ENCODE measurements at places on chromosomes 4 and X.
A peak's percentile ranks its signal among the peaks of the same experiment; 100 is the strongest.

- DNase-seq = peak; percentile 44
Observed at GRCh38 chrX:153765138-153766079, 1.4 kb downstream of the PLXNB3 start.

GRCh38 chr4:172844556-172844955 is 324.1 kb upstream of the GALNT7 start:
- DNase-seq = no peak

DNA sequence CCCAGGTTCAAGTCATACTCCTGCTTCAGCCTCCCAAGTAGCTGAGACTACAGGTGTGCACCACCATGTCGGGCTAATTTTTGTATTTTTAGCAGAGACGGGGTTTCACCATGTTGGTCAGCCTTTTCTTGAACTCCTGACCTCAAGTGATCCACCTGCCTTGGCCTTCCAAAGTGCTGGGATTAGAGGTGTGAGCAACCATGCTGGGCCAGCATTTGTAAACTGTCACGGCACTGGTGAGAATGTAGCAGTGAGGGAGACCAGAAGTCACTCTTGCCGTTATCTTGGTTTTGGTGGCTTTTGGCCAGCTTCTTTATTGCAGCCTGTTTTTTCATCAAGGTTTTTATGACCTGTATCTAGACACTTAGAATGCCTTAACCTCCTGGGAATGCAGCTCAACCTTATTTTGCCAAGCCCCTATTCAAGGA is 22.4 kb downstream of the PCDH18 start:
- DNase-seq = peak; percentile 19

- DNase-seq = no peak
Observed at GRCh38 chr4:175419236-175419718, 392.8 kb downstream of the GPM6A start.

- no peak for DNase-seq
Observed at GRCh38 chr4:40065010-40065409, 8.4 kb downstream of the N4BP2 start.

DNA sequence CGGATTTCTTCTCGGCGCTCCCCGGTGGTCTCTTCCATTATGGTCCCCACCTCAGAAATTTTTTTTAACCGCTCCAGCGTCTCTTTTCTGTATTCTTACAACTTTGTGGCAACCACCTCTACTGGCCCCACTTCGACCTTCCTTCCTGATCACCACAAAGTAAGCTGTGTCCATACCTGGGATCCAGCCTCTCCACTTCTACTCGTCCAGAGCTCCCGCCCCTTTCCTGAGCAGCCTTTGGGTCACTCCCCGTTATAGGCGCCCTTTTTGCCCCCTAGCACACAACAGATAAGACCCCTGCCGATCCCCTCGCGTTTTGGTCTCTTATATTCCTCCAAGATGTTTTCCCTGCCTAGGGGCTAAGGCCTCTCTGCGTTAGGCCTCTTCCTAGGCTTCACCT is 557 bp downstream of the PIGG start:
- peak; percentile 24 for DNase-seq

GRCh38 chr4:68079928-68080327 is 49.7 kb downstream of the TMPRSS11F start:
- no peak for DNase-seq

GRCh38 chr4:72391281-72391680 is 177.7 kb downstream of the ADAMTS3 start:
- no peak for DNase-seq

- DNase-seq = peak; percentile 77
Observed at GRCh38 chrX:133838761-133839676, 146.4 kb downstream of the GPC3 start.

- DNase-seq = no peak
Observed at GRCh38 chr4:94676970-94677369, 80.8 kb upstream of the BMPR1B start.

DNA sequence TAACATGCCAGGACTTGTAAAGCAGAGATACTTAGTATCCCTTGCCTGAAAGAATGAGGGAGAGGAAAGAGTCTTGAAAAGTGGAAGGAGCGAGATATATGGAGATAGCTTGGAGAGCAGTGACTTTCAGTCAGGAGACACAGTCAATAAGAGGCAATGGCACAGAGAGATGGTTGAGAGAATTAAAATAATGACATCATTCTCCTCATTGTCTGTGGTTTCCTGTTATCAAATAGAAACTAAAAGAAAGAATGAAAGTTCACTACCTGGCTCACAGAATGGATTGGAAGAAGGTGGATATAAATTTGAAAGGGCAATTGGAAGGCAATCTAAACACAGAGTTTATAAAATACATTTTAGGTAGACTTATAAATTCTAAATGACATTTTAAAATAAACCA is 760.2 kb upstream of the AADAT start:
- no peak for DNase-seq

DNA sequence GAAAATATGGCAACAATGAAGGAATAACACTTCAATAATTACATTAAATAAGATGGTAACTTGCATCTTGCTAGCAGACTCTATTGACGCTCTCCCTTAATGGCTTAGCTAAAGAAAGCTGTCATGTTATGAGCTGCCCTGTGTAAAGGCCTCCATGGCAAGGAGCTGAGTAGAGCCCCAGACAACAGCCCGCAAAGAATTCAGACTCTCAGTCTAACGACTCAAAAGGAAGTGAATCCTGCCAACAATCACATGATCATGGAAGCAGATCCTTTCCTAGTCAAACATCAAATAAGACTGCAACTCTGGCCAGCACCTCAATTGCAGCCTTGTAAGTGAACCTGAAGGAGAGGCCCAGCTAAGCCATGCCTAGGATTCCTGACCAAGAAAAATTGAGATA is 157.6 kb downstream of the MAB21L2 start:
- DNase-seq = no peak

- DNase-seq = no peak
Observed at GRCh38 chr4:14906805-14907204, 95.5 kb upstream of the CPEB2 start.

- peak; percentile 29 for DNase-seq
Observed at GRCh38 chrX:129679901-129680300, 25.1 kb upstream of the APLN start.

DNA sequence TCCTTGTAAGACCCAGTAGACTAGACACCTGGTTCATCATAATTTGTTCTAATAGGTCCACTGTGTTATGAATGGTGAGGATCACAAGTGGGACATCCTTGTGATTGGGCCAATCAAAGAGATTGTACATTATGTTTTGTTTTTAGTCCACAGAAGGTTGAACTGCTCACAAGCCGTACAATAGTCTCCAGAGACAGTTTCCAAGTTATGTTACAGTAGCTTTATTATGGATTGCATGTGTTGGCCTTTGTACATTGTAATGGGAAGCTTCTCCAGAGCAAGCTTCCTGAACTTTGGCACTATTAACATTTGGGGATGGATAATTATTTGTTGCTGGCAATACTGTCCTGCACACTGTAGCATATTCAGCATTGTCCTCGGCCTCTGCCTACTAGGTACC is 86.1 kb downstream of the MAGEB10 start:
- DNase-seq = no peak

DNA sequence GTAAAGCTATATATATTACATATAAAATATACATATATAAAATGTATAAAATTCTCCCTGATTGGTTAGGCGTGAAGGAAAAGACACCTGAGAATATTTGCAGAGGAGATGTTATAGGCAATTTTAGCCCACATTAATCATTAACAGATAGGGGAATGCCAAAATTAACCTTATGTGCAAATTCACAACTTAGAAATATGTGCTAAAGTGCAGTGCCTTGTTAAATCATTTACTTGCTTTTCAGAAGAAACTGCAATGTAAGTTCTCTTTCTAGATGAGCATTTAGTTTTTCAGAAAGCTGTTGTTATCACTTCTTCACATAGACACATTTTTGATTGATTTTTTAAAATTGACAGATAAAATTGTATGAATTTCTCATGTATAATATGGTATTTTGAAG is 5.6 kb downstream of the TASL start:
- no peak for DNase-seq

- peak; percentile 35 for DNase-seq
Observed at GRCh38 chrX:11386001-11386523, 92.8 kb downstream of the AMELX start.

DNA sequence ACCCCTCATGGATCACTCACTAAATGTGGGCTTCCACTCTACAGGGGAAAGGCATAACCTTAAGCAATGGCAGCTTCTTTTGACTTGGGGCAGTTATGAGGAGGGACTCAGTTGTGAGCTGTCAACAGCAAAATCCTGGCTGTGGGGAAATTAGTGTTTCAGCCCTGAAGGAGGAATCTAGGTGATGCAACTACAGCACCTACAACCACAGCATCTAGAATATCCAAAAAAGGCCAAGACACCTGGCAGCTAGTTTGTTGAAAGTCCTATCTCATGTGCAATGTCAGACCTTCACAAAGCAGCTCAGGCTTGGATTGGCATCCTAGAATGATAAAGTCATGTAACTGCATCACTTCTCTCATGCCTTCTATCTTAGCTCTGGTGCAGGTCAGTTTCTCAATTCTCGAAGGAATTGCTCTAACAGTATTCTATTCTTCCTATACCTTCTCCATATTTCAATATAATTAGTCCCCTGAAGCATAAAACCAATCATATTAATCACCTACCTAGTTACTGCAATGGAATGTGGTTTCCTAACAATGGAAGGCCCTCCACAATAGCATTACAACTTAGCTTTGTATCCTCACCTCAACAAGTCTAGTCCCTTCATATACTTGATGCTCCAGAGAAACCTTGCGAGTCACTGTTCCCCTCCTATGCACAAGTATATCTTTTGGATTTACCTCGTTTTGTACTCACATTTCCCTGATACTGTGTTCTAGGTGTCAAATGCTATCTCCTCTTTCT is 5.5 kb upstream of the ANTXR2 start:
- DNase-seq = no peak

- peak; percentile 63 for DNase-seq
Observed at GRCh38 chrX:135112096-135112729, 8.1 kb downstream of the ETDB start.

GRCh38 chrX:142068365-142068764 is 136.7 kb downstream of the MAGEC2 start:
- DNase-seq = no peak

DNA sequence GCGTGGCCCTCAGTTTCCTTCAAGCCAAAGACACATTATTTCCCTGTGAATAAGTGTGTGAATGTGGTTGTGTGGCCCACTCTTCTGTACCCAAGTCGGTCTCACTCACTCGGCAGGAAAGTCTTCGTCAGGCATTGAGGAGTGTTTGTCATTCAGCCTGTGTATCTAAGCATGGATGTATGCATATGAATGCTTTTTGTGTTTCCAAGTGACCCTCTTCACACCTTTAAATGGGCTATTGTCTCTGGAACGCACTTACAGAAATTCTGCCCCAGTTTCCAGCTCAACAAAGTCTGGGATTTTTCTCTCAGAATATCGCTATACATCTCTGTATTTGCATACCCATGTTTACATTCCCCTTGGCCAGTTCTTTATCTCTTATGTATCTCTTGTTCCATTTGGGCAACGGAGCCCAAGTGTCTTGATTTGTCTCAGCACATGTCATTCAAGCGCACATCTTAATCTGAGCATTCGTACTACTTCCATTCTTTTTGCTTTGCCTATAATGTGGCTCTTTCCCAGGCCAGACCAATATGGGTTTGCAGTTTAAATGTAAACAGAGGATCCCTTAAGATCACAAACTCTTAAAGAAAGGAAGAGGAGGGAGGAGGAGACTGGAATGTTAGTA is 4.8 kb downstream of the BCOR start:
- no peak for DNase-seq

DNA sequence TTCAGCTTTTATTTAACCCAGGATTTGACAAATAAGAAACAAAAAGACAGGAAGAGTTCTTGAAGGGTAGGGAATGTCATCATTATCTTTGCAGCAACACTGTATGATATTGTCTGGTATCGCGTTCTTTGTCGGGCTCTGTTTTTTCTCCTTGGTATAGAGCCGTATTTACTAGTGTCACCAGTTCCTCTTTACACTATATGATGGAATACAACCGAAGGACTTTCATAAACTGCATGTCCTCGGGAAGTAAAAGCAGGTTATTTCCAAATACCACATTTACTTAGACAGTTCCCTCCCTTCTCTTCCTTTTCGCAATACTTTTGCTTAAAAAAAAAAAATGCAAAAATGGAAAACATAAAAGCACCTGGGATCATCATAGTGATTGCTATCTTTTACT is 96.6 kb upstream of the IL13RA1 start:
- no peak for DNase-seq
